ENCODE measurements at places on chromosomes 12 and 14.

DNA sequence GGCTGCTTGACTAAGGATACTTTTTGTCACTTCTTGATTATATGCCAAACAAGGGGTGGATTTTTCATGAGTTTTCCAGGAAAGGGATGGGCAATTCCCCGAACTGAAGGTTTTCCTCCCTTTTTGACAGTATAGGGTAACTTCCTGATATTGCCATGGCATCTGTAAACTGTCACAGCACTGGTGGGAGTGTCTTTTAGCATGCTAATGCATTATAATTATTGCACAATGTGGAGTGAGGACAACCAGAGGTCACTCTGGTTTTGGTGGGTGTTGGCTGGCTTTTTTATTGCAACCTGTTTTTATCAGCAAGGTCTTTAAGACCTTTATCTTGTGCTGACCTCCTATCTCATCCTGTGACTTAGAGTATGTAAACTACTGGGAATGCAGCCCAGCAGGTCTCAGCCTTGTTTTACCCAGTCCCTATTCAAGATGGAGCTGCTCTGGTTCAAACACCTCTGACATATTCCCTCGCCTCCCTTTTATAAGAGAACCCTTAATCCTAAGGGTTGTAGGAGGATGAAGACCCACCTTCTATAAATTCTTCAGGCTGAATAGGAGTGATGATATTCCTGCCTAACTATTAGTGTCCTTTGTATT, 471.2 kb downstream of the ATP23 start:
- no peak for DNase-seq

DNA sequence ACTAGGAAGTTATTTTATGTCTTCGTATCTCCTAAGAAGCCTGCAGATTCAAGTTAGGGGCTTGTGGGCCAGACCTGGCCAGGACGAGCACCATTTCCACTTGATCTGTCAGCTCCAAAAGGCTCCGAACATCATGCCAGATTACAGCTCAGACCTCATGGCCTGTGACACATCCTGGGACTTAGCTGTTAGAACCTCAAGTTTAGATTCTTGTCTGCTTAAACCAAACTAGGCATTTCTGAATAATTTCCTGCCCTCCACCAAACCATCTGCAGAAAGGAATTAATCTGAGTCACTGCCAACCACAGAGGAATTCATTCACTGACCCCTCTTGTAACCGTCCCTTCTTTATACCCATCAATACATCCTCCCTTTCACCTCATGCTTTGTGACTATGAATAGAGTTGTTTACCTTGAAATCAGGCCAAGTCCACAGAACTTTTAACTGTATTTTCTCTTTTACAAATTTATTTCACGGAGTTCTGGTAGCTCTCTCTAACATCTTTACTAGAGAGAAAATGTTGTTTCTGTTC, 120.3 kb downstream of the FBXL14 start:
- DNase-seq = peak; percentile 11

DNA sequence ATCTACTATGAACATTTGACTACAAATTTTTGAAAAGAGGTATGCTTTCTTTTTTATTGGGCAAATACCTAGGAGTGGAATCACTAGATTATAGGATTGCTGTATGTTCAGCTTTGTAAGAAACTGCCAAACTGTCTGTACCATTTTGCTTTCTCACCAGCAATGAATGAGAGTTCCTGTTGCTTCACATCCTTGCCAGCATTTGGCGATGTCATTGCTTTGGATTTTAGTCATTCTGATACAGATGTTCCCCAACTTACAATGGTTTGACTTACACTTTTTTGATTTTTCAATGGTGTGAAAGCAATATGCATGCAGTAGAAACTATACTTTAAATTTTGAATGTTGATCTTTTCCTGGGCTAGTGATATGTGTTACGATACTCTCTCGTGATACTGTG, 328.7 kb downstream of the RAD51B start:
- DNase-seq = no peak

DNA sequence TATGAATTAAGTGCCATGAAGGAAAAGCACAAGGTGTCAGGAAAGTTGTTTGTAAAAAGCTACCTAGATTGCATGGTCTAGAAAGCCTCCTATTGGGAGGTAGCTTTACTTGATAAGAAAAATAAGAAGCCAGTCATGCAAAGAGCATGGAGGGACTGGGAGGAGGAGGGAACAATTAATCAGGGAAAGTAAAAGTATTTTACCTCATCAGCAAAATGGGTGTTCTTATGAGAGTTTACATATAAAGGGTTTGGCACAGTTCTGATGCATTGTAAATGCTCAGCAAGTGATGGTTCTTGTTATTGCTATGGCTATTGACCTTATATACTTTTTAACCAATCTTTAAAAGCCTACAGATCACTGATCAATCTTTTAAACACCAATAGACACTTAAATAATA, 17.0 kb upstream of the TSPAN8 start:
- no peak for DNase-seq

DNA sequence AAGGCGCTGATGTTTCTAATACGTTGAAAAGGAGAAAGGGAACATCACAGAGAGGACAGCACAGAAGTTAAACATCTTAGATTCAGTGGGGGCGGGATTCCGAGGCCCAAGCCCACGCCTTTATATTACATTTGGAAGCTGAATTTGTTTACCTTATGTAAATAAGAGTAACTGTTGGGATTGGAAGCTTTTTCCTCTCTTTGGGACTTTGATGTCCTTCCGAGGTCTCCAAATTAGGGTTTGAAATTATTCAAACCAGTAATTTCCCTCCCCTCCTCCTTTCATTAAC, 6.4 kb downstream of the FOXA1 start:
- no peak for DNase-seq

GRCh38 chr14:22471545-22472121, 117.4 kb downstream of the DAD1 start:
- DNase-seq = no peak

GRCh38 chr12:107622001-107622400, 63.6 kb upstream of the PWP1 start:
- no peak for DNase-seq

- no peak for DNase-seq
Measured at GRCh38 chr12:70919176-70919575, 1.4 kb downstream of the PTPRR start.

- DNase-seq = no peak
Measured at GRCh38 chr12:6084261-6084968, 40.1 kb downstream of the VWF start.

DNA sequence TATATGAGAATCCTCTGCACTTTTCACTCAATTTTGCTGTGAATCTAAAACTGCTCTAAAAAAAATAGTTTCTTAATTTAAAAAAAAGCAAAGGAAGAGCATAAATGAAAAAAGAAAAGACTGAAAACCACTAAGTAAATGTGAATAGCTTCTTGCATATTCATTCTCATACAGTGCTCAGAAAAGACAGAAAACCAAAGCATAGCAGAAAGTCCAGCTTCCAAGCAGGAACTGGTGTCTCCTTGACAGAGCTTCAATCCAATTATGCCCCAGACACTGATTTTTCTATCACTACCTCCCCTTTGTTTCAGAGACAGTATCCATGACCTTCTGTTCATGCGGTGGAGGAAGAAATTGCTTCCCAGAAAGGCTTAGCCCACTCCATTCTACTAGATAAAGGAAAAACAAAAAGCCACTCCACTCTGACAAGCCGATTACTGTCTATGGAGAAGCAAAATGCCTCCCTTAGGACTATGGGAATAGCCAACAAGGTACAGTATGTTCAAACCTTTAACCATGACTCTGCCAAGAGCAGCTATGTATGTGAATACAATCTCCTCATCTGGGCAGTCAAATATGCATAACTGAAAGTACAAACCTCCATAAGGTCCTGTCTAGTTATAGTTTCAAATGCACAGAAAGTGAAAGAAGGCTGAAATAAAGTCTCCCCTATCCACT, 40.6 kb downstream of the ATF7 start:
- no peak for DNase-seq

GRCh38 chr14:68394764-68395143, 398.1 kb downstream of the ZFP36L1 start:
- DNase-seq = no peak

DNA sequence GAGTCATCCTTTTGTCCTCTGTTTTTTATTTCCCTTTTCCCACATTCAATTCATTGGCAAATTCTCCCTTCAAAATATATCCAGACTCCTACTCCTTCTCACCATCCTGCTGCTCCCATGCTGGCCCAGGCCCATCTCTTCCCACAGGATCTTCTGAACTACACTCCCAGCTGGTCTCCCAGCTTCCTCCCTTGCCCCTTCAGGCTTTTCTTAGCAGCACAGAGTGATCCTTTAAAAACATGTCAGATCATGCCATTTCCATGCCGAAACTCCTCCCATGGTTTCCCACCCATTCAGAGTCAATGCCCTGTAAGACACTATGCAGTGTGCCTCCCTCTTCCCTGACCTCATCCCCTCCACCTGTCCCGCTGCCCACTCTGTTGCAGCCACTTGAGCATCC, 2.4 kb upstream of the KRT84 start:
- DNase-seq = no peak

DNA sequence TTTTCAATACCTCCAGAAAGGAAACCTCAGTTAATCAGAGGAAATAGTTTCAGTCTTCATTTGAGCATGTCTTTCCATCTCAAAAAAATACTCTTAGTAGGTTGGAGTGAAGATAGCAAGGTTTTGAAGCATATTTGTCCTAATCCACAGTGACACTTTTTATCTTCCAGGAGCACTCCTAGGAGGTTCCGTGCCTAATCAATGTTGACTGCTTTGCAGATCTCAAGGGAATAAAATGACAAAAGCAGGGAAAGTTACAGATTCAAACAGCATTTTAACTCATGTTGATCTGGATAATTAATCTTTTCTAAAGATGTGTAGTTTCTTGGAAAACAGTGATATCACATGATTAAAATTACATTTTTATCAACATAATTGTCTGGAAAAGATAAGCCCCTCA, 213.9 kb downstream of the ANO6 start:
- no peak for DNase-seq

GRCh38 chr14:75522224-75522982, at the start of gene BATF:
Gene BATF, plus strand, starts transcription at chr14:75522469. Its CDS starts 214 bp downstream, at chr14:75522683.
- peak; percentile 77 for DNase-seq
